Stimulated activated naive CD8-positive, alpha-beta T cell treated with anti-CD3 and anti-CD28 coated beads, Interleukin-15, amount 100 ng/mL, for 72 hours (primary cell): ENCODE measurements at places on chromosomes 7 and 10.

- no peak for DNase-seq
These were observed 501.6 kb downstream of the TCERG1L start for GRCh38 chr10:130809761-130810515.

DNA sequence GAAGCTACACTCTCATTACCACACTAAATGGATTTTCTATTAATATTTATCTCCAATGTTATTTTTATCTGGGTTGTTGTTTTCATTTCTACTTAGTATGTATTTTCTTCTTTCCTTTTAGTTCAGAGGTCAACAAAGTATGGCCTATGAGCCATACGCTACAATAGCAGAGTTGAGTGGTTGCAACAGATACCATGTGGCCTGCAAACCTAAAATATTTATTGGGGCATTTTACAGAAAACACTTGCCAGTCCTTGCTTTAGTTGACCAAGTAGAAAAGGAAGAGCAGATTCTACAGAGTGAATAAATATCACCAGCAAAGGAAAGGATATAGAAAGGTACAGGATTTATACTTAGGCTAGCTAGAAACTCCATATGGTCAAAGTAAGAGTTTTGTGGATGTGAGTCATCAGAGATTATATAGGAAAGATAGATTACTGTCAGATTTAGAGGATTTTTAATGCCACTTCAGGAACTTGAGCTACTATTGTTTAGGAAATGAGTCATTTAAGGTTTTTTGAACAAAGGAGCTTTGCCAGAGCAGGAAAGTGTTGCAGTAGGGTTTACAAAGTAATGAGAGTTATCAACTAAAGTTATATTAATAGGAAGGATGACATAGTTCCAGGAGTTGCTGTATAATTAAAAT is 323.3 kb upstream of the KAT6B start:
- DNase-seq = no peak

- DNase-seq = no peak
These were observed 5.8 kb upstream of the MMP21 start for GRCh38 chr10:125781374-125781773.

- no peak for DNase-seq
These were observed 66.0 kb downstream of the ST7 start for GRCh38 chr7:117019287-117019686.
